Activated naive CD4-positive, alpha-beta T cell treated with Interleukin-2 at 50 U/mL for 16 hours (primary cell): ENCODE measurements at places on chromosomes 11 and 22.
A peak's percentile ranks its signal among the peaks of the same experiment; 100 is the strongest.

DNA sequence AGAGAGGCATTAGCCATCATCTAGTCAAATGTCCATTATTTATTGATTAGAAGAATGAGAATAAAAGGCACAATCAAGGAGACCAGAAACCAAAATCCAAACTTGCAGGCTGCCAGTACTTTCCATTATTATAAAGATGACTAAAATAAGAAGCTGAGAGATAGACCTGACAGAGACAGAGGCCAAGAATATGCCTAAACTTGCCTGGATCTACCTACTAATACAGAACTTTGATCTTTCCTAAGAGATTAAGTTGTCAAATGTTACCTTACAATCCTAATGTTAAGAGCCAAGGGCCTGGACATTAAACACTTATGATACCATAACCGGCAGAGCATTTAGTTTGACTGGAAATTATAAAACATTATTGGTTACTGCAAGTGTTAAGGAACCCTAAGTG lies 6.2 kb downstream of the LGR4 start:
- no peak for DNase-seq

DNA sequence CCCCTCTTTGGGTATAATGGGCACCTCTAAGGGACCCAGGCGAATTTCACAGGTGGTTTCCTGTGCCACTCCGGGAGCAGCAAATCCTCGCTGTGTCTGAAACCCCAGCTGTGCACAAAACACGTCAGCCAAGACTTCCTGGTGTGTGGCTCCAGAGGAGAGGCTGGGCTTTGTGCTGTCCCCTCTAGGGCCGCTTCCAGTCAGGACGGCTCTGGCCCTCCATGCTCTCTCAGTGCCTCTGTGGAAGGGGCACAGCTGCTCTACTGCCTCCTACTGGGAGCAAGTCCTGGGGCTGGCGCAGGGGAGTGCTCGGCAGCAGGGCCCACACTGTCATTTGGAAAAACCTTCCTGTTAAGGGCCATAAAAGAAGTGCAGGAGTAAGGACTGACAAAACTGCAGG lies 23.7 kb upstream of the ARFGAP3 start:
- no peak for DNase-seq

GRCh38 chr11:71447791-71448256 lies 369 bp downstream of the DHCR7 start:
- DNase-seq: peak; percentile 44

DNA sequence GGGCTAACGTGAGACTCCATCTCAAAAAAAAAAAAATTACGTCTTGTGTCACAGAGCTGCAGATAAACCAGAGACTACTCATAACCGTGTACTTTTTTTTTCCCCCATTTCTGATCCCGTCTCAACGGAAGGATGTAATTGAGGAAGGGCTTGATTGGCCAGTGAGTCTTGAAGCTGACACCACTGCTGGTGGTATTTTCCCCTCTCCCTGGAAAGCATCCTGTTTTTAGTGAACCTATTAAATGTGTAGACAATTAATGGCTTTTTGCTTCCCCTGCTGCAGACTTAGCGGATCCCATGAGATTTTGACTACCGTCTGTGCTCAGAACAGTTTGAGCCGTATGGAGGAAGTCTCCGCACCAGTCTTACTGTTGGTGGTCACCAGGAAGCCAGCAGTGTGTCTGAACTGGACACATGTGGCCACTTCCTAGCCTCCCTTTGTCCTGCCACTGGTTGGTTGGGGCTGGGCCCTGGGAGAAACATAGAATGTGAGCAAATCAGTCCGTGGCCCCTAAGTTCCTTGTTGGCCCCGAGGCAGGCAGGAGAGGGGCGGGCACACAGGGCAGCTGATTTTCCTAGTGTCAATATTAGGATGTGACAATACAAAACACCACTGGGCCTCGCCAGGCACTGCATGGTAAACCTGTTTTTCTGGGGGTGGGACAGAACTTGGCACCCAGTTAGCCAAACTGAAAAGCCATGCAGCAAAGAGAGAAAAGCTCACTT lies 3.1 kb downstream of the BIK start:
- DNase-seq: no peak

DNA sequence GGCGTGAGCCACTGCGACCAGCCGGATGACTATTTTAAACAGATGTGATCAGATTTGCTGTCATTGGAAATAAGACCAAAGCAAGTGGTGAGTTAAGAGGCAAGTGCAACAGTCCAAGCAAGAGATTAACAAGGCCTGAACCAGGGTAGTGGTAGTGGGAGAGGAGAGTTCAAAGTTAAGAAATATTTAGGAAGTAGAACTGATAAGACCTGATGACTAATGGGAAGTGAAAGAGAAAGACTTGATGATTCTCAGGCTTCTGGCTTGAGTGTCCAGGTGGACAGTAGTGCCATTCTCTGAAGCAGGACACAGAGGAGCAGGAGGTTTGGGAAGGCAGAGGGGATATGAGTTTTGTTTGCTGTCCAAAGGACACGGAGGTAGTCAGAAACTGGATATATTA lies 7.2 kb downstream of the NDUFC2 start:
- no peak for DNase-seq

- DNase-seq: no peak
Observed at GRCh38 chr11:46914363-46914762, 4.0 kb downstream of the LRP4 start.

- DNase-seq: no peak
Observed at GRCh38 chr22:46399251-46400024, 63.9 kb downstream of the TRMU start.

- no peak for DNase-seq
Observed at GRCh38 chr22:48783821-48784266, 1043.8 kb downstream of the BRD1 start.

- no peak for DNase-seq
Observed at GRCh38 chr22:35410663-35411034, 10.7 kb downstream of the MCM5 start.

- DNase-seq: no peak
Observed at GRCh38 chr11:62847767-62848314, 8.5 kb upstream of the WDR74 start.

DNA sequence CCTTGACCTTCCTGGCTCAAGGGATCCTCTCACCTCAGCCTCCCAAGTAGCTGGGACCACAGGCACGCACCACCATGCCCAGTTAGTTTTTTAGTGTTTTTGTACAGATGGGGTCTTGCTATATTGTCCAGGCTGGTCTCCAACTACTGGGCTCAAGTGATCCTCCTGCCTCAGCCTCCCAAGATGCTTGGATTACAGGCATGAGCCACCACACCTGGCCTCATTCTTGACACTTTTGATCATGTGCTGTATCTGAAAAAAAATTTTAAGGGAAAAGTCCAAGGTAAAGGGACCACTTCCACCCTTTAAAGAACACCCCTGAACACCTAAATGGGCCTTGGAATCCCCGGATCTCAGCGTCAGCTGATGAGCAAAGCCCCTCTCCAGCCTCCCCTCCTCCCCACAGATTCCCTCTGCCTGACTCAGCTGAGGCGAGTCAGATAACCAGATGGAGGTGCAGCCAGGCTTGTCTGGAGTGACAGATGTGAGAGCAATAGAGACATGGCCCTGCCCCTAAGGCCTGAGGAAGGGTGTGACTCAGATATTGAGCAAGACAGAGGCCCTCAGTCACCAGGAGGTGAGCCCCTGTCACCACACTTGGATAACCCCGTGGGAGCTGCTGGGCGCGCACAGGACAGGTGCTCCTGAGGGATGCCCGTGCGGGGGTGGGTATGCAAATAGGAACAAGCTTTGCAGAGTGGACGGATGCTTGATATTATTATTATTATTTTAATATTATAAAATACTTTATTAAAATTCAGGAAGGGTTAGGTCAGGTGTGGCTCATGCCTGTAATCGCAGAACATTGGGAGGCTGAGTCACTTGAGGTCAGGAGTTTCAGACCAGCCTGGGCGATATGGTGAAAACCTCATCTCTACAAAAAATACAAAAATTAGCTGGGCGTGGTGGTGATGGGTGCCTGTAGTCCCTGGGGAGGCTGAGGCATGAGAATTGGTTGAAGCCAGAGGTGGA lies 5.0 kb upstream of the CCDC88B start:
- DNase-seq: no peak

- DNase-seq: no peak
Observed at GRCh38 chr11:45844822-45845578, 2.3 kb upstream of the CRY2 start.

GRCh38 chr11:696955-697491 lies 1.4 kb downstream of the TMEM80 start:
- DNase-seq: no peak

DNA sequence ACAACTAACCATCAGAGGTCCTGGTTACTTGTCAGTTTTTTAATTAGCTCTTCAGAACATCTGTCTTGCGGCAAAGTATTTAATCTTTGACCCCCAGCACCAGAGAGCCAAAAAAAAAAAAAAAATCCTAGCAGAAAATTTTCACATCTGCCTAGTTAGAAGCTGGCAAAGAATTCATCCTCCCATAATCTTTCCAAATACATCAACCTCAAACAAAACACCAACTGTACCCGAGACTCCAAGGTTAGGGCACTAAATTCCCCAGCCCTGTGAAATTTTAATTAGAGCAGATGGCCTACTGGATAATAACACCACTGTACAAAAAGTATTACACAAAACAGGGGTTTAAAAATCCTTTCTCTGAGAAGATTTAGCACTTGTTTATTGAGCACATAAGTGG lies 55.7 kb downstream of the RAB38 start:
- no peak for DNase-seq

GRCh38 chr11:35792148-35792845 lies 129.7 kb downstream of the TRIM44 start:
- DNase-seq: no peak

GRCh38 chr11:134755535-134755934 lies 343.5 kb upstream of the B3GAT1 start:
- DNase-seq: no peak

GRCh38 chr11:19526119-19526518 lies 186.5 kb upstream of the NAV2 start:
- DNase-seq: no peak

GRCh38 chr11:126400479-126400878 lies 45.0 kb downstream of the ST3GAL4 start:
- DNase-seq: no peak

DNA sequence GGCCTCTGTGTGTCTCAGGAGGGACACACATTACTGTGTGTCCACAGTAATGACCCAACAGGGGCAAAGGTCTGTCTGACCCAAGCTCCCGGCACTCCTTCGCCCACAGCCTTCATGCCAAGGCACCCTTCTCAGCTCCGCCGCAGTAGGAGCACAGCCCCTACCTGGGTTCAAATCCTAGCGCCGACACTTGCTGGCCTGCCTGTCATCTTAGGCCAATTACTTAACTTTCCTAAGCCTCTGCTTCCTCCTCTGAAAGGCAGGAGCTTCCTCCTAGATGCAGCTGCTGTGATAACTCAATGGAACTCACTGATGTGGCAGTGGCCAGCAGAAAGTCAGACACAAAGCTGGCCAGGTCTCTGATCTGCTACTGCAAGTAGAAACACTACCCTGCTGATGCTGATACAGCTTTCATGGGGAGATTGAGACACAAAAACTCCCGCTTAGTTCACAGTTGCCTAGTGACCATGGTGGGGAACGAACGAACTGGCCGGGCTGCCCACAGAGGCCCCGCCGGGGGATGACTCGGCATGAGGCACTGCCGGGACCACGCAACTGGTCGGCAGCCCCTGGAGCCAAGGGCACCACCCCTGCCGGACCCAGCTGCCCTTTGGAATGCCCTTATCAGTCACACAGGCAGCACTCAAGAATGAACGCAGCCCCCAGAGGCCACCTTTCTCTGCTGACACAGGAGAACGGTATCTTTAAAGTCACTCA lies 8.1 kb downstream of the EHD1 start:
- no peak for DNase-seq

GRCh38 chr11:2137202-2138067 lies 1.8 kb downstream of the IGF2 start:
- no peak for DNase-seq

DNA sequence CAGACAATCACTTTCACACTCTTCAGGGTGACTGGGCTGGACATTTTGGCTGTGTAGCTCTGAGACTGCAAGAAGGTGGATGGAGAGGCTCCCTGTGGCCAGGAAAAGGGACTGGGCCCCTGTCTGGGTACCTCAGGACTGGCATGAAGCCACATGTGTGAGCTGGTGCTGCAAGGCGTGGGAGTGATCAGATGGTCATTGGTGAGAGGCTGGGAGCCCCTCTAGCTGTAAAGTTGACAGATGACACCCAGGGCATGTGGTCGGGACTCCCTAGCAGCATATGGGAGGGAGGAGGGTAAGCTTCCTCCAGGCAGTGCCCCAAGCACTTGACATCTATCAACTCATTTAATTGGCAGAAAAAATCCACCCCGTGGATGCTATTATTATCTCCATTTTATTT lies 18.9 kb upstream of the CABP2 start:
- DNase-seq: no peak

DNA sequence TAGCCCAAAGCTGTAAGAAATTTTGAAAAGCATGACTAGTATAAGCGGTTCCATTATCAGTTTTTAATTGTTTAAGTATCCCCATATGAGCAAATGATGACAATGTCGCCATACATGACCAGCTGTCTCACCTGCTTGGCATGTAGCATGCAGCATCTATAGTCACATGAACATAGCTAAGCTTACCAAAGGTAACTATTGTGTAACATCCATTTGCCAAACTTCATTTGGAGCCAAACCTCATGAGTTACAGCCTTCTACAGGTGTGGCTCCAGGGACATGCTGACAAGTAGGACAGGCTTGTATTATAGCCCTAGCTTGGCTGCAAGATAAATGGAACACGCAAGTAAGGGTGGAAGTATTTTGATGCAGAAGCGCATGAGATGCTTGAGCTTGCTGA lies 30.4 kb downstream of the OR10A6 start:
- DNase-seq: no peak

GRCh38 chr11:34999453-34999852 lies 83.0 kb downstream of the PDHX start:
- no peak for DNase-seq

DNA sequence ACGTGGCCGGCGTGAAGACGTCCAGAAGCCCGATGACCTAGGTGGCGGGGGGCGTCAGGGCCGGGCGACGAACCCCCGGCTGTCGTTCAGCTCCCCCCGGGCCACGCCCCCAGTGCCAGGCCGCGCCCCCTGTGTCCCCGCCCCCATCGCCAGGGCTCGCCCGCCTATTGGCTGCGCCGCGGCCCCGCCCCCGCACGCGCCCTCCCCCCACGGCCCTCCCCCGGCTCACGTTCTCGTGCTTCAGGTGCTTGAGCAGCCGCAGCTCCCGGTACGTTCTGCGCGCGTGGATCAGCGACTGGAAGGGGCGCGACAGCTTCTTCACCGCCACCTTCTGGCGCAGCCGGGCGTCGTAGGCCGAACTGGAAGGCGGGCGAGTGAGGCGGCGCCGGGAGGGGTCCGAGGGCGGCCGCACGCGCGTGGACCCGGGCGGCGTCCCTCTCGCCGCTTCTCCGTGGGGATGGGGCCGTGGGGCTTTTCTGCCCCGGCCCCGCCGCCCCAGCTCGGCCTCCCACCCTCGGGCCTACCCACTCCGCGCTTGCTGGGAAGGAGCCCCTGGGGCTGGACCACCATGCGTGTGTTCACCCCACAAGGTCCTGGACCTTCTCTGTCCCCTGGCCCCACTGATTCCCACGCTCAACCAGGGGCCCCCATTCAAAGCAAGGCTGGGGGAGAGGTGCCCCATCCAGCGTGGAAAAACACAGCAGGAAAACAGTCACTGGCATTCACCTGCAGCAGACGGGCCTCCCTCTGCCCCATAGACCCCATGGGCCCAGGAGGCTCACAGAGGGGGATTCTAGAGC lies 2.4 kb downstream of the MAPK11 start:
- DNase-seq: peak; percentile 58

- no peak for DNase-seq
Observed at GRCh38 chr11:20372081-20372626, 8.6 kb downstream of the HTATIP2 start.
